ENCODE measurements at places on chromosomes 5 and 9.
A peak's percentile ranks its signal among the peaks of the same experiment; 100 is the strongest.

DNA sequence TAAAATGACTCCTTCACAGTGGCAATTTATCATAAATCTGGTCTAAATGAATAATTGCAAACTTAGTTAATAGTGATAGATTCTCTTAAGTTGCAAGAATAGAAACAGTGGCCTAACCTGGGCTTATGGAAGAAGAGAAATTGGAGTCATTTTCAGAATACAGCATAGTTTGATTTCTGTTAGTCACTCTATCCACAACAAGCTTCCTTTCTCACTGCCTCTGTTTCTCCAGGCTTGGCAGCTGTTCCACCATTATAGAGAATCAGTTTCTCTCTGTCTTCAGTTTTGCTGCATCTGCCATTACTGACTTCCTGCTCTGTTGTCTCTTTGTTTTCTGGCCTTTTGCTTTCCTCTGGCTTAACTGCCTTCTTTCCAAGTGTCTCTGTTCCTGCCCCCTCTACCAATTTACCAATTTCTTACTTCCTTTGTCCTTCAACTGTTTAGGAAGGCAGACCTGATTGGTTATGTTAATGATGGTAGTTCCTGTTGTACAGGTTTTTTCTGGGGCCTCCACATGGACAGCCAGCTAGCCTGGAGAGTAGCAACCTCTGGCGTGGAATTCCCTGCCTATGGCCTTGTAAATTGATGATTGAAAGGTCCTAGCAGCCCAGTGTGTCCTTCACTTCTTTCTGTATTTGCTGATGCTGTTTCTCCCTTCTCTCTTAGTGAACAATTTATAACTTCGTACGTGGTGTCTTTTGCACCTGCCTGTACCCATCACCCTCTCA is 75.9 kb upstream of the RASGRF2 start:
- no peak for DNase-seq

GRCh38 chr5:127934791-127935256 is 148.7 kb upstream of the SLC12A2 start:
- no peak for DNase-seq

DNA sequence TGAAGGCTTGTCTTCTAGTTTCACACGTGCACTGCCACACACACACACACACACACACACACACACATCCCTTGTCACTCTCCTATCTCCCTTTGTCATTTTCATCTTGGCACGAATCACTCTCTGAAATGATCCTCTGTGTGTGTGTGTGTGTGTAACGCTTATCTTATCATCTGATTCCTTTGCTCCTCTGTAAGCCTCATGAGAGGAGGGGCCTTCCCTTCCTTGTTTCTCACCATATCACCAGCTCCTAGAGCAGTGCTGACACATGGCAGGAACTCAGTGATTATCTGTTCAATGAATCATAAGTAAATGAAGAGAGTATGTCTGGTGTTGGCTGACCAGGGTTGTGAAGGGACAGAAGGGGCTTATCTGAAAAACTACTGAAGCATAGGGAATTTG is 53.3 kb downstream of the PDE4D start:
- no peak for DNase-seq

GRCh38 chr5:99063737-99064136 is 134.9 kb upstream of the CHD1 start:
- no peak for DNase-seq

GRCh38 chr5:120236360-120236759 is 227.7 kb upstream of the PRR16 start:
- no peak for DNase-seq

DNA sequence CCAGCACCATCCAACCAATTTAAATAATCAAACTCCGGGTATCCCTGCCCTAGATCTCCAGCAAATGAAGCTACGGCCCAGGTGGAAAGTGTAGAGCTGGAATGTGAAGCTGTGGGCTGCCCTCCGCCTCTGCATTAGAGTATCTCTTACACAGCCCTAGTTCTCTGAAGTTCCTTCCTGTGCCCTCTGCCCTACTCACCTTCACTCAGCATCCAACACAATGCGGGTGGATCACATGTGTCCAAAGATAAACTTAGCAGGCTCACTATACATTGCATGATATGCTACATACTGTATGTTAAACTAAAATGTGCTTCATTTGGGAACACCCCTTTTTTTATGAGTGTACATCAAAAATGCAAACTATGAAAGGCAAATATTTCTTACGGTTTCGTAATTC is 70.0 kb upstream of the RAD23B start:
- DNase-seq, result no peak

- no peak for DNase-seq
Observed at GRCh38 chr9:136122425-136123383, 4.0 kb upstream of the TMEM250 start.

DNA sequence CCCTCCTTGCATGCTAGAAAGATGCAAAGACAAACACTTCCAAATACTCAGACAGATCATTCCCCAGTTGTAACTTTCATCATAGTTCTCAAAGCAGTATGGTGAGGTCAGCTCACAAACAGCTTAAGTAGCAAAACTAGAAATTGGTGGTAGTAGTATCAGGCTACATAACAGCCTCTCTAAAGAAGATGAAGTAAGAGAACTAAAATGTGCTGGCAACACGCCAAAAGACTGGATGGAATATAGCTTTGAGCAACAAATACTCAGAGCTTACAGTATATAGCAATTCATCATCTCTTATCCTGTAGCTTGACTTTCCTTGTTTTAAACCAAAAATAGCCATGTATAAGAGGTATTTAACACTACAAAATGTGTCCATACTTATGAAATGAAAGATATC is 7.5 kb downstream of the PFDN1 start:
- DNase-seq, result peak; percentile 59
